ENCODE measurements at places on chromosomes 7 and 10. TPM values are rescaled to one million over a fixed set of nuclear protein-coding genes. Genes with fewer than 3 reads are reported as not detected.

DNA sequence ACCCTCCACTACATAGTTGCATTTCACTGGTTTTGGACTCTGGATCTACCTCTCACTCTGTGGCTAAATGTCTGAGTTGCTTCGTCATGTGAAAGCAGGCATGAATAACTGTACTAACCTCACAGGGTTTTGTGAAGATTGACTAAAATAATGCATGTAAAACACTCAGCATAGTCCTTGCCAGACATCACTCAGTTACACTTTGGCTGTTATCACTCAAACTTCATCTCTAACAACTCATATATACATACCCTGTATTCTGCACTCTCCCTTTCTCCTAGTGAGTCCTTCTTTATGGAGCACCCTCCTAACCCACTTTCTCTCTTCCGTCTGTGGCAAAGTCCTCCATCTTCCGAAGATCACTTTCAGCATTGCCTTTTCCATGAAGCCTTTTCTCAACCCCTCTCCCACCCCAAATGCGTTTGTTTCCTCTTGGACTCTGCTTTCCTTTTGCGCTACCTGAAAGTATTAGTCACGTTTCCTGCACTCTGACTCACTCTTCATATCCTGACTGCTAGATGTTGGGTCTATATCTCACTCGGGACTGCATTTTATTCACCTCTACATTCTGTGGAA is 72.6 kb downstream of the OSBPL3 start:
- no peak overlapping the region for H3K4me3 ChIP-seq
- H3K4me1 ChIP-seq, result peaks cover 22% of the 10 kb centered on the region
- H3K27ac ChIP-seq, result no peak overlapping the region
- no peaks in the 10 kb centered on the region for H3K27me3 ChIP-seq

GRCh38 chr10:74529205-74529604 is 297.2 kb upstream of the KAT6B start:
- H3K4me1 ChIP-seq, result no peaks in the 10 kb centered on the region
- H3K36me3 ChIP-seq, result no peaks in the 10 kb centered on the region
- H3K27ac ChIP-seq, result no peak overlapping the region

DNA sequence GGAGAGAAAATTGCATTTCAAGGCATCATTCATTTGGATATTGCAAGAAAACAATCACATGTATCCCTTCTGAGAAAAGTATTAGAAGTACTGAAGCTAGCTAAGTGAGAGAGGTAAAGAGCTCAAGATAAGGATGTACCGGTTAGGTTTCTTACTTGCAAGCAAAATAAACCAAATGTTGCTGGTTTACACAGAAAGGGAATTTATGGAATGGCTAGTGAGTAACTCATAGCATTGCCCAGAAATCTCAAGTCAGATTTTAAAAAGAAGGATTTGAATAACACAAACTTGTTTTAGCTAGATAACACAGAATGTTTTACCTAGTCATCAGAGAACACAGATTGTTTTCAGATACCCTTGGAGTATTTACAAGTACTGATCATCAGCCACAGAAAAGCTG is 30.6 kb downstream of the KLHL7 start:
- no peak overlapping the region for H3K27ac ChIP-seq
- H3K4me1 ChIP-seq, result no peaks in the 10 kb centered on the region
- H3K36me3 ChIP-seq, result peaks cover 7% of the 10 kb centered on the region
- H3K27me3 ChIP-seq, result no peaks in the 10 kb centered on the region
- no peak overlapping the region for H3K4me3 ChIP-seq

- H3K27me3 ChIP-seq, result no peaks in the 10 kb centered on the region
- peak overlapping the region; percentile 81 for H3K4me3 ChIP-seq
- peak; percentile 79 for DNase-seq
- H3K36me3 ChIP-seq, result no peaks in the 10 kb centered on the region
- H3K27ac ChIP-seq, result peak overlapping the region; percentile 92
- H3K4me1 ChIP-seq, result peaks cover 28% of the 10 kb centered on the region
Measured at GRCh38 chr10:48306870-48307710, 613 bp downstream of the MAPK8 start.

GRCh38 chr10:3010816-3011460 is 56.4 kb upstream of the PFKP start:
- H3K4me1 ChIP-seq, result no peaks in the 10 kb centered on the region
- no peak for DNase-seq
- no peak overlapping the region for H3K4me3 ChIP-seq

ADCY1 gene
- 2.4 TPM for total RNA-seq

WNT16 gene
- not detected for total RNA-seq

HSPA12A gene
- 8.8 TPM for total RNA-seq

All from lower lobe of right lung (tissue), 2 donors.